AG04450 (cell line): ENCODE measurements at places on chromosomes 16 and 17.

DNA sequence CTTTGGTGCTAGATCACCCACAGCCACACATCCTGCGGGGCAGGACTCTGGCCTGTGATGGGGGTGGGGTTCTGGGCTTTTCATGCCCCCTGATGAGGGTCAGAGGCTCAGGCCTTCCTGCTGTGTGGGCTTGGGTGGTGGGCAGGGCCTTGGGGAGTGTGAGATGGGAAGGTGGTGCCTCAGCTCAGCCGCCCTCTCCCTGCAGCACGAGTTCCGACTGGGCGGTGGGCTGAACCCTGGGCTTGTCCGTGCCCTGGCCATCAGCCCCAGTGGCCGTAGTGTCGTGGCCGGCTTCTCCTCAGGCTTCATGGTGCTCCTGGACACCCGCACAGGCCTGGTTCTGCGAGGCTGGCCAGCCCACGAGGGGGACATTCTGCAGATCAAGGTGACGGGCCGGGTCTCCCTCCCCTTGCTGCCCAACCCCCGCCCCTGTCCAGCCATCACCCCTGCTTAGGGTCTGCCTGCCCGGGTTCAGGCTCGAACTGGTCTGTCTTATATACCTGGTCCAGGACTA lies 6.8 kb upstream of the SERPINF2 start:
- no peak for DNase-seq

GRCh38 chr17:4215882-4216570 lies 47.8 kb downstream of the ANKFY1 start:
- DNase-seq: no peak

DNA sequence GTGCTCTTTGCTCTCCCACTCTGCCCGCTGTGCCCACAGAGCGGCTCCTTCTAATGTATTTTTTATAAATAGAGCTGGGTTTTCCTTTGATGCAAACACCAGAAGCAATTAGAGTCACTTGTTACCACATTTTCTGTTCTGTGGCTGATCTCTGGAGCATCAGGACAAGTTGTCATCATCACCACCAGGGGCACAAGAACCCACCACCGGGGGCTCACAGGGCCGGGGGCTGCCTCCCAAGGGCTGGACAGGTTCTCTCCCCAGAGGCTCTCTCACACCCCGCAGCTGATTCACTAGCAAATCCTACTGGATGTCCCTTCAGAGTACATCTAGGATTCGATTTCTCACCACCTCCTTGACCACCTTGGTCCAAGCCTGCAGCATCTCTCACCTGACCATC lies 18.5 kb downstream of the C16orf82 start:
- DNase-seq: no peak

- DNase-seq: no peak
Observed at GRCh38 chr16:75494184-75494583, 1.1 kb downstream of the CHST6 start.

DNA sequence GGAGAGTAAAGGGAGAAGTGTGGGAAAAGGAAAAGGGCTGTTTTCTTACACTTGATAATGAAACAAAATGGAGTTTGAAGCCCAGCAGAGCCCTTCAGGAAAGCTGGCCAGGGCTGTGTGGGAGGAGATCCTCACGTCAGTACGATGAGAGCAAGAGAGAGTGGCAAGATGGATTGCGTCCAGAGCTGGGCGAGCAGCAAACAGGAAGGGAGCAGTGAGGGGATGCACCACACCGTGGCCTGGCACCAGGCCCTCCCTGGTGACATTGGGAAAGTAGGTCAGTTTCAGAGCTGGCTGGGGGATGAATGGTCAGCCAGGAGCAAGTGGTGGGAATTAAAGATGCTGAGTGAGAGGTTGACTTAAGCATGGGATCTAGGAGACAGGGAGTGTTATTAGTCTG lies 273.6 kb downstream of the GRIN2A start:
- DNase-seq: no peak

DNA sequence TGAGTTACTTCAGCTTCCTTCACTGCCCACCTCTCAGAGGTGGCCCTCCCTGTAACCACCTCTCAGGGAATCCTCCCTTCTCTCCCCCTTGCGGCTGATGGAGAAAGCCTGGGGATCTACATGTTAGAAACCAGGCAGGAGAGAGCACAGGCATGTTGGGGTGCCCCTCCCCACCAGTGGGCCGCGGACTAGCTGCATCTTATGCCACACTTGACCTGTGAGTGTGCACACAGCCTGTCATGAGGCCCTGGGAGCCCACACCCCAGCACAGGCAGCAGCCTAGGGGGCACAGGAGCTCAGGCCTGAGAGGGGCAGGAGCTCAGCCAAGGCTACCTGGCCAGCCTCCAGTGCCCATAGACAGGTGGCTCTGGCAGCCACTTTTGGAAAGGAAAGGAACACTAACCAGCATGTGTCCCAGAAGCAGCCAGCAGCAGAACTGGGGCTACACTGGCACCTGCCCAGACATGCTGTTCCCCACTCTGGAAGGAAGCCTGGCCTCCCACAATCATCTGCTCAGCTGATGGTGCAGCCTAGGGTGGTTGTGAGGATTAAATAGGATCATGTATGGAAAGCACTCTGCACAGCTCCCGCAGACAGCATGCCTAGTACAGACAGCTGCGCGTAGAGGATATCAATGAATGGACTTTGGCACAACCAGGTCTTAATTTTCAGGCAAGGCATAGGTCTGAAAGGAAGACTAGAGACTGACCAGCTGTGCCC lies 60.5 kb downstream of the TMEM132E start:
- no peak for DNase-seq
